ENCODE measurements at places on chromosomes 3 and 15.
A peak's percentile ranks its signal among the peaks of the same experiment; 100 is the strongest.

- DNase-seq = no peak
These were observed 234.3 kb upstream of the IGF1R start for GRCh38 chr15:98413933-98414546.

GRCh38 chr3:158111861-158112260, 2.0 kb downstream of the RSRC1 start:
- no peak for DNase-seq

- no peak for DNase-seq
These were observed 512.3 kb downstream of the MCTP2 start for GRCh38 chr15:94743668-94744067.

- DNase-seq = peak; percentile 28
These were observed 198.3 kb downstream of the OPA1 start for GRCh38 chr3:193791041-193792032.

DNA sequence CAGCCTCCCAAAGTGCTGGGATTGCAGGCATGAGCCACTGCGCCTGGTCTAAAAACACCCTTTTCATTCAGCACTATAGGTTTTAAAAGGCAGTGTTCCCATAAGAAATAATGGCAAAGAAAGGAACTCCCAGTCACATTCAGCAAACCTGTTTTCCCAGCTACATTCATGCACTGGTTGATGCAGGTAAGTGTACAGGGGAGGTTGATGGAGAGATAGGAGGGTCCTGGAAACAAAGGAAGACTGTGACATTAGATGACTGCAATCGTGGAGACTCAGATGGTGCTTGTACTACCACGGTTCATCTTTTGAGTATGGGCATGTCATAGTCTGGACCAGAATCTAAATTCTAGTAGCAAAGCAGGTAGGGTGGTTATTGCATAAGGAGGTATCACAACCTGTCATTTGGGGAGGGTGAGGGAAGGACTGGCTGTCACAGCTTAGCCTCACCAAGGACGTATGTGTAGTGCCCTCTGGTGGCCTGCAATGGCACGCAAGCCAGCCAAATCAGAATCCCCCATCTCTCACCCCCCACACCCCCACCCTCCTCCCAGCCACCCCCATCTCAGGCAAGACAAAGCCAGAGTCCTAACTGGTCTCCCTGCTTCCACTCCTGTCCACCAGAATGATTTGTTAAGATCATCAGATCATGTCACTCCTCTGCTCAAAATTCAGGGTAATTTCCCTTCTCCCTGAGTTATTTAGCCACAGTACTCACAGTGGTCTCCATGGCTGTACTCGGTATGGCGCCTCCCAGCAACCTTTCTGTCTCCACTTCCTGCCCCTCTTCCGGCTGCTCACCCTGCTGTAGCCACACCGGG, 28.8 kb upstream of the UBL7 start:
- DNase-seq = peak; percentile 69

GRCh38 chr15:55775316-55775715, 32.4 kb upstream of the PRTG start:
- no peak for DNase-seq

- no peak for DNase-seq
These were observed at the start of gene C2CD4B for GRCh38 chr15:62165104-62165792. Gene C2CD4B, minus strand, starts transcription at chr15:62165285. Its CDS starts 301 bp downstream, at chr15:62164984.

DNA sequence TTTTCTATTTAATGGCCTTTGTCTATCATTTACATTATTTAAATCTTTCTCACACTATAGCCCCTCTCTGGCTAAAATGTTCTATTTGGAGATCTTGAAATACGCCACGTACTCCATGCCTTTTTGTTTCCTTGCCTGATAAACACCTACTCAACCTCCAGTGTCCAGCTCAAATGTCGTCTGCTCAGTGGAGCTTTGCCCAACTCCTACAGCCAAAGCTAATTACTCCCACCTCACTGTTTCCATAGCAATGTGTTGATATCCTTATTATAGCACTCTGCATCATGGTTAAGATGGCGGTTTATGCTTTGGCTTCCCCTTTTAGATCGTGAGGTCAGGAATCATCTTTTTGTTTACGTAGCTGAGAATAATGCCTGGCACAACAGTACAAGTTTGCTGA, 55.9 kb downstream of the NGLY1 start:
- no peak for DNase-seq

- DNase-seq = peak; percentile 64
These were observed 28.8 kb downstream of the KNG1 start for GRCh38 chr3:186746008-186746407.

- DNase-seq = no peak
These were observed 5.1 kb downstream of the LSAMP start for GRCh38 chr3:116440196-116440595.

GRCh38 chr15:48925714-48926223, 38.0 kb downstream of the SHC4 start:
- DNase-seq = peak; percentile 77

DNA sequence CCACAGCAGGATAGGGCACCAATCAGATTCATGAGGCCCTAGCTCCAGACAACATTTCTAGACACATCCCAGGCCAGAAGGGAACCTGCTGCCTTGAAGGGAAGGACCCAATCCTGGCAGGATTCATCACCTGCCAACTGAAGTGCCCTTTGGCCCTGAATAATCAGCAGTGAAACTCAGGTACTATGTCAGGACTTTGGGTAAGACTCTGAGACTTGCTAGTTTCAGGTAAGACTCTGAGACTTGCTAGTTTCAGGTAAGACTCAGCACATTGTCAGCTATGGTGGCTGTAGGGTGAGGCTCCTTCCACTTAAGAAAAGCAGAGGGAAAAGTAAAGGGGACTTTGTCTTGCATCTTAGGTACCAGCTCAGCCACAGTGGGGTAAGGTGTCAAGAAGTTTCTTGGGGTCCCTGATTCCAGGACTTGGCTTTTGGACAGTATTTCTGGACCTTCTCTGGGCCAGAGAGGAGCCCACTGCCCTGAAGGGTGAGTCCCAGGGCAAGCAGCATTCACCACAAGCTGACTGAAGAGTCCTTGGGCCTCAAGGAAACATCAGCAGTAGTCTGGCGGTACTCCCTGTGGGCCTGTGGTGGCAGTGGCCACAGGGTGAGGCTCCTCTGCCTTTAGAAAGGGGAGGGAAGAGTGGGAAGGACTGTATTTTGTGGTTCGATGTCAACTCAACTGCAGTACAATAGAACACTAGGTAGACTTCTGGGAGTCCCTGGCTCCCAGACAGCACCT, 13.7 kb upstream of the COL8A1 start:
- no peak for DNase-seq

- DNase-seq = no peak
These were observed 30.8 kb upstream of the BHLHE40 start for GRCh38 chr3:4948395-4948794.

- DNase-seq = peak; percentile 12
These were observed 22.4 kb downstream of the CIAO2A start for GRCh38 chr15:64070965-64071851.

DNA sequence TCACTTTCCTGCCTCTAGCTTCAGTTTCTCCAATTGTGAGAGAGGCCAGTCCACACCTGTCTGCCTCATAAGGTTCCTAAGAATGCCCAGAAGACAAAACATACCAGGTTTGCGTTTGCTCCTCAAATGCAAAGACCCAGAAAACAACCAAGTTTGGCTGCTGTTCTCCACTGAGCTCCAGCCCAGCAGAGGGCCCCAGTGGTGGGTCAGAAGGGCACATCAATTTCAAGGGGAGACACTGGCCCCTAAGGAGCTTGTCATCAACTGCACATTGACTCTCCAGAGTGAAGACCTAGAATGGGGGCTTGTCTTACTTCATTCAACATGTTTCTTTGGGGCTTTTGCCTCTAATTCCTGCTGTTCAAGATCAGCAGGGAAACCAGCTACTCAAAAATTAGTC, 127.9 kb upstream of the SLC6A11 start:
- DNase-seq = no peak

DNA sequence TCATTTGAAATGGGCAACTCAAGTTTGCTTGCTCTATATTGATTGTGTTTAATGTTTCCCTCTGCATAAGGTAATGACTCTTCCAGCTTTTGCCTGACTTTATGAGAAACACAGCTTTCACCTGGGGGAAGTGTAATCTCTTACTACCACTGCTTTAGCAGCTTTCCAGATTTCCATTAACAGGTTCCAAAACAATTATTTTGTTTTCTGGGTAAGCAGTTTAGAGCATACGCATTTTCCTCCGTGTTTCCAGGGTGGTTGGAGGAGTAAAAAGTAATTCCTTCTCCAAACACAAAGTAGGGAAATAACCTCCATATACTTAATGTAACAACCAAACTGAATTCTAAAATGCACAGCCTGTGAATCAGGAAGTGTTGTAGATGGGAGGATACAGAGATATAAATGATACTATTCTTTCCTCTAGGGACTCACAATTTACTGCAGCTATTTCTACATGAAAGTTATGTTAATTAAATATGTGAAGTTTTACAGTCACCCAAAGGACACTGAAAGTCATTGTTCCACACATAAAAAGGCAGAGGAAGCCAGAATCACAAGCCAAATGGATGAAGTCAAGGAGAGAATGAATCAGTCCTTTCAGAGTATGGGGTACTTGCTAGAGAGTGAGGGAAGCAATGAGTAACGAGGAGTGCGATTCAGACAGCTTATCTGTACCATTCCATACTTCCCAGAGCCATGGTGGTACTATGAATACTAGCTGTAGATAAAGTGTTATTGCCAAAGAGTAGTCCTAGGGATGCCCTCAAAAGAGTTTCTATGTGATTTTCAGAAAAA, 16.6 kb downstream of the ST3GAL6 start:
- DNase-seq = no peak

DNA sequence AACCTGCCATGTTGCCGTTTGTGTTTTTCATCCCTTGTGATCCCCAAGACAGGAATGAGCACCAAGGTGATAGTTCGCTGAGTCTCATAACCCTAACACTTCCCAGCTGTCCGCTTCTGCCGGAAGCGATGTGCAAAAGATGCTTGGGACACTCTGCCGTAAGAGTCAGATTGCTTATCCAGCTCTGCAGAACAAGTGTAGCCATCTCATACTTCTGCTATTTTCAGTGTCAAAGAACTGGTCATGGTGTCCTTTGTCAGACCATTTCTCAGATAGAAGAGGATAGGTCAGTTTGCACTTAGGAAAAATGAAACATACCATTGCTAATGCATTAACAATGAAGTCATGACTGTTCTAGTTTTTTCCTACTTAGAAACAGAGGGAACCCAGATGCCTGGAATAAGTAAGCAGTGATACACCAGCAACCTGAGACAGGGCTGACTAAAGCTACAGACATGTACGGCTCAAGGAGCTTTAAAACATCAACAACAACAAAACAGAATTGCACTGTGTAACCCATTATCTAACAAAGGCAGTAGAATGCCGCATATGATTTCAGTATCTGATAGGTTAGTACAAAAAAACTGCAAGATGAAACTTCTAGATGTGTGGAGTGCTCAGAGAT, 134.0 kb upstream of the IL12A start:
- peak; percentile 90 for DNase-seq

GRCh38 chr3:155417119-155417517, 123.6 kb upstream of the STRIT1 start:
- DNase-seq = no peak

DNA sequence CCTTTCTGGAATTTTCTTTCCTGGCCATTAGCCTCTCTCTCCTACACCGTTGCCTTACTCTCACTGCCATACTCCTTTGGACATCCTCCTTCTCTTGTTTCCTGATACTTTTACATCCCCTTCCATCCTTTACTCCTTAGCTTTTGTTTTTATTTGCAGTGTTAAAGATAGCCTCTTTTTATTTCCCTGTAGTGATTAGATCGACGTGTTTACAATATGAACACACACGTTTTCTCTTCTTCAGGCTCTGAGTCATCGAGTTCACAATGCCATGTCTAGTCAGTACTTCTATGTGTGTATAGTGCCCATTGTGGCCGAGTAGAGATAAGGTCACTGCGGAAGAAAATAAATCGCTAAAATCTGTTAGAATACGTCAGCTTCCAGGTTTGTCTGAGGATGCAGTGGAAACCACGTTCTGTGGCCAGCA, 208.5 kb downstream of the LPP start:
- DNase-seq = peak; percentile 76

DNA sequence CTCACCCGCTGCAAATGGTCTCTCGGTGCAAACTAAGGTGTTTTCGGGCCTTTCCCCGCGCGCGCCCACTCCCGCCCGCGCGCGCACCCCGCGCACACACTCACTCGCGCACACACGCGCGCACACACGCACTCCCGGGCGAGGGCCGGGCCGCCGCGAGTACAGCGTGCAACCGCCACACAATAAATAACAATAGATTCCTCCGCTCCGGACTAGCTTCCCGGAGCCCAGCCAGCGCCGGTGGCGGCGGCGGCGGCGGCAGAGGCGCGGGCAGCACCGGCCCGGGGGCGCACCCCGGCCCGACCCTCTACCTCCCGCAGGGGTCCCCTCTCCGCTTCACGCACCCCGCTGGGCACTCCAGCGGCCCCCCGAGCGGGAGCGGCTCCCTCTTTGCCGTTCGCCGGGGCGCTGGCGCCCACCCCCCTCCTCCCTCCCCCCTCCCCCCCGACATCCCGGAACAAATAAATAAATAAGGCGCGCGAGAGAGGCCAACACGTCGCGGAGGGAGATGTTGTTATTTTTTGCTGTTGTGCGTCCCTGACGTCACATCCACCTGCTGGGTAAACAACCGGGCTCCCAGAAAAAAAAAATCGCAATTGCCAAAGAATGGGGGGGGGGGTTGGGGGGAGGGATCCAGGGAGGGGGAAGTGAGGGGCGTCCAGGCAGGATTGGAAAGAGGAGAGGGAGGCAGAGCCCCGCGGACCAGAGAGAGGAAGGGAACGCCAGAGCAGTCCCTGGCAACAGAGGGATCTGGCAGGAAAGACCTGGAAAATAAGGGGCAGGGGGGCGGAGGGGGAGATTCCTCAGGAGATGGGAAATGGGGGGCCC, at the start of gene FOXP1:
FOXP1 (minus strand) TSS at position 163 of the 828 bp plus-strand sequence. CDS start 385,347 bp downstream, outside the sequence.
- peak; percentile 74 for DNase-seq

DNA sequence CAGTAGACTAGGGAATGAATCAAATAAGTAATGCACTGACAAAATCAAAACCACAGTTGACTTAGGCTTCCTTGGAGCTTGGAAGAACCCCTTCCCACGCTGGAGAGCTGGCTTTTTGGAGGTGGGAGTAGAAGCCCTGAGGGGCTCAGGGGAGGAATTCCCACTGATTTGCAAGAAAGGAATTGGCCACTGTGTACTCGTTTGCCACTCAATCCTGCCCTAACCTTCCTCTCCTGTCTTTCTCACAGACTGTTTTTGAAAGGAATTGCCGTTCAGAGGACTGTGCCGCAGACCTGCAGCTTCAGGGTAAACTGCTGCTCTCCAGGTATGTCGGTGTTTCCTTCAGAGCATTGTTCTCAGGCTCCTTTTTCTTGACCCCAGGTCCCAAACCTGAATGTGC, 208.2 kb upstream of the CTDSPL start:
- DNase-seq = no peak

DNA sequence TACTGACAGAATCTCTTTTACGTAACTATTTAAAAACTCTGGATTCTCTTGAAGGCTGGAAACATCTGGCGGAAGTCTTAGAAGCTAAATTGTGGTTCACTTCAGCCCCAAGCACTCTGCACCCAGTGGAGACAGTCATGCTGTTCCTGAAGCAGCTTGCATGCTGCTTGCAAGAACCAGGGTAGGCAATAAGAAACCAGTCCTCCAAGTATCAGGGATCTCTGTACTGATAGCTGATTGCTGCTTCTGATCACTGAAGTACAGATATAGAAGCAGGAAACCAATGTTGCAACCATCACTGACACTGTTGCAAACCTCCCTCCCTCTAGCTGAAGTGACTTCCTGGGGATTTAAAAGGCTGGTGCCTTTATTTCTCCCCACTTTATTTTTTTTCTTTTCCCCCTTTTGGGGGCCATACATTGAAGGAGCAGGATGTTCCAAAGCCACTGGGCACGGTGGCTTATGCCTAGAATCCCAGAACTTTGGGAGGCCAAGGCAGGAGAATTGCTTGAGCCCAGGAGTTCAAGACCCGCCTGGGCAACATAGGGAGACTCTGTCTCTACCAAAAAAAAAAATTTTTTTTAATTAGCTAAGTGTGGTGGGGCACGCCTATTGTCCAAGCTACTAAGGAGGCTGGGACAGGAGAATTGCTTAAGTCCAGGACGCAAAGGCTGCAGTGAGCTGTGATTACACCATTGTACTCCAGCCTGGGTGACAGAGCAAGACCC, 15.3 kb downstream of the SPCS1 start:
- no peak for DNase-seq

All from SJSA1 (cell line).